Lung (tissue), 17 donors: ENCODE measurements at places on chromosomes 4 and X. TPM values are rescaled to one million over a fixed set of nuclear protein-coding genes. Genes with fewer than 3 reads are reported as not detected.

- H3K27me3 ChIP-seq = no peaks in the 10 kb centered on the region
- no peaks in the 10 kb centered on the region for H3K36me3 ChIP-seq
- H3K4me3 ChIP-seq = no peak overlapping the region
- H3K4me1 ChIP-seq = no peaks in the 10 kb centered on the region
Measured at GRCh38 chr4:170705907-170706306, 616.2 kb upstream of the AADAT start.

The GUCY1B1 gene
- polyA plus RNA-seq = 10.2 TPM

The GPR82 gene
- 0.24 TPM for polyA plus RNA-seq

GRCh38 chr4:107858158-107858742, 33.5 kb downstream of the SGMS2 start:
- no peak overlapping the region for H3K4me3 ChIP-seq
- no peak for DNase-seq
- H3K27me3 ChIP-seq = no peaks in the 10 kb centered on the region
- H3K27ac ChIP-seq = no peak overlapping the region

DNA sequence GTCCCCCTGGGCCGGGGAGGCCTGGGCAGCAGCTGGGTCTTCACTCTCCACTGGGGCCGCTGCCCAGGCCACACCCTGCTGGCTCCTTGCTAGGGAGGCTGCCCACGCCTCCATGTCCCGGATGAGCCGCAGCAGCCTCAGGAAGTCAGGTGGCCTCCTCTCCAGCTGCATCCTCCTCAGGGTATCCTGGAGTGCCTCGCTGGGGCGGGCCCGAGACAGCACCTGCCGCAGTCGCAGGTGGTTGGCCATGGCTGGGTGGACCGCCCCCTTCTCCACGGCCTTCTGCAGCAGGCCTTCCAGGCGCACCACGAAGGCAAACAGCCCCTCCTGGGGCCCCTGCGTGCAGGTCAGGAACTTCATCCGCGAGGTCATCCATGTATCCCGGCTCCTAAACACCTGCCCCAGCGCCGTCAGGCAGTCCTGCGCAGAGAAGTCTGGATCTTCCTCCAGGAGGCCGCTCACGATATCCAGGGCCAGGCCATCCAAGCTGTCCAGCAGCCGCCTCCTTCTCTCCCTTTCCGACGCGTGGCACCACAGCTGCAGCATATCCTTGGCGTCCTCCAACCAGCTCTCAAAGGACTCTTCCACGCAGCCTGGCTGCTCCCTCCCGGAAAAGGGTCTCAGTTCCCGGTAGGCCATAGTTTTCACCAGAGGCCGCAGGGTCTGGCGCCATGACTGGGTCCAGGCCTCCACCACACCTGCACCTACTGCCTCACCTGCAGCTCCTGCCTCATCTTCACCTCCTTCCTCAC, 2.1 kb downstream of the PNMA6F start:
- H3K4me3 ChIP-seq = no peak overlapping the region
- H3K4me1 ChIP-seq = no peaks in the 10 kb centered on the region
- H3K27ac ChIP-seq = no peak overlapping the region
- H3K27me3 ChIP-seq = peaks cover 2% of the 10 kb centered on the region
- DNase-seq = peak; percentile 39
- H3K36me3 ChIP-seq = no peaks in the 10 kb centered on the region

GRCh38 chrX:15043538-15043937, 170.3 kb downstream of the MOSPD2 start:
- no peaks in the 10 kb centered on the region for H3K36me3 ChIP-seq
- H3K27me3 ChIP-seq = peaks cover 4% of the 10 kb centered on the region
- no peaks in the 10 kb centered on the region for H3K4me1 ChIP-seq
- no peak overlapping the region for H3K27ac ChIP-seq
- no peak for DNase-seq
- no peak overlapping the region for H3K4me3 ChIP-seq

DNA sequence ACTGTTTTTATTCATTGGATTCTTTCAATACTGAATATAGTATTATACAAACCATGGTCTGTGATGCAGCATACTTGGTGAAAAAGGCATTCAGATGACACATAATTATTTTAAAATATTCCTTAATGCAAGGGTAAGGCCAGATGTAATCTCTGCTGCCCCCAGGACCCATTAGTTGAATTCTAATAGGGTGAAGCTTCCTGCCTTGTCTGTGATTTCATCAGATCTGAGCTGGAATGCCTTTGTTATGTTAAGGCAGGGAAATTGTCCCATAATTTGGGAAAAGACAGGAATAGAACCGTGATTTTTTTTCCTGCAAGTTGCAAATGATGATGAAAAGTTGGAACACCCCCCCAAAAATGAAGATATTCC, 26.1 kb downstream of the ZRSR2 start:
- H3K36me3 ChIP-seq = peaks cover 28% of the 10 kb centered on the region
- peaks cover 10% of the 10 kb centered on the region for H3K4me1 ChIP-seq
- DNase-seq = peak; percentile 53
